ENCODE measurements at places on chromosomes 16 and 17.

DNA sequence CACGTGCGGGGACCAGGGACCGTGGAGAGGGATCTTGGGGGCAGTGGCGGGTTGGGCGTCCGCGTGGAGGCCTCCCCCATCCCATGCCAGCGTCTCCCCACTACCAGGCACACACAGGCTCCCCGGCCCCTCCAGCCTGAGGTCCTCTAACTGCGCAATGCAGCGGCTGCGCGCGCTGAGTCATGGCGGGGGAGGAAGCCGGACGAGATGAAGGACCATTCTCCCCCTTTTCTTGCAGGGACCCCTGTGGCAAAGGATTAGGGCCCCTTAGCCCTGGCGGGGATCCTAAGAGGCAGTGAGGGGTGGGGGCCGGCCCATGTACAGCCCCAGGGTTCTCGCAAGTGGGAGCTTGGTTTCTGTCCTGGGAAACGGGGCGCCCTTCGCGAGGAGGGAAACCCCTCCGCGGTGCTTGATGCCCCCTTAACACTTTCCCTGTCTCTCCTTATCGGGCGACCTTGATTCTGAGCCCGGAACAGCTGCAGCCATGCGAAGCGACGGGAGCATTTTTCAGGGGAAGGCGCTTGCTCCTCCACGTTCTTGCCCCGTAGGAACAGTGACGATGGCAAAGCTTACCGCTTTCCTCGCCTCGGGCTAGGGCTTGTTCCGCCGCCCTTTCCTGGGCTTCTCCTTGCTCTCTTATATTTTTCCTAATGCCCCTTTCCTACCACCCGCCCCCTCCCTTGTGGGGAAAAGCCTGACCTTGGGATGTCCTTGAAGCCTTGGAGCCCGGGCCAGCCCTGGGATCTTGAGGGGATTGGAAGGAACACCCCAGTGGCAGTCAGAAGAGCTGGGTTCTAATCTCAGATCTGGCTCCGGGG is 592 bp downstream of the ALDOA start:
- no peak for DNase-seq

DNA sequence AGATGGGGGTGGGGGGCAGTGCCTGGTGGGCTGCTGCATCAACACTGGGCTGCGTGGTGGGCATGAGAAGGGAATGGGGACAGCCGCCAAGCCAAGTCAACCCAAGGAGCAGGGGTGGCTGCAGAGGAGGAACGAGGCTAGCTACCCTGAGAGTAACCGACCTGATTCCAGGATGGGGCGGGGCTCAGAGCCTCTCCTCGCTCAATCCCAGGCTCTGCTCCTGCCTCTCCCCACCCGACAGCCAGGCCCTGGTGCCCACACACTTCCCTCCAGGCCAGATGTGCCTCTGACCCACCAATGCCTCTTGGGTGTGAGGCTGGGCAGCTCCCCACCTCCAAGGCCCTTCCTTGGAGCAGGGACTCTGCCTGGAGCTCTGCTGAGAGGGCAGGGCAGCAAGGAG is 2.7 kb downstream of the NPTX1 start:
- DNase-seq: no peak

DNA sequence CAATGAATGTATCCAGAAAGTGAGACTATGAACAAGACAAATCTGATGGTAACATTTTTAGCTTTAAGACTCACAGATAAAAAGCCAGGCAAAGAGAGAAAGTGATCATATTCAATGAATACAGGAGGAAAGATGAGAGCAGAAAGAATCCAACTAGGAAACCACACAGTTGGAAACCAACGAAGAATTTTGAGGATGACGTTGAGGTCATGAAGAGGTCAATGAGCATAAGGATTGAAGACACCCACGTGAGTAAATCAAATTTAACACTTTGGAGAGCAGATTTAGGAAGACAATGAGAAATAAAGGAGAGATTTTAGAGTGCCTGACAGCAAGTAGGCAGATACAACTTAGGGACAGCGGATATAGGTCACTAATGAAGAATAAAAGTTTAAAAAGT is 948.1 kb downstream of the KCNJ2 start:
- no peak for DNase-seq

DNA sequence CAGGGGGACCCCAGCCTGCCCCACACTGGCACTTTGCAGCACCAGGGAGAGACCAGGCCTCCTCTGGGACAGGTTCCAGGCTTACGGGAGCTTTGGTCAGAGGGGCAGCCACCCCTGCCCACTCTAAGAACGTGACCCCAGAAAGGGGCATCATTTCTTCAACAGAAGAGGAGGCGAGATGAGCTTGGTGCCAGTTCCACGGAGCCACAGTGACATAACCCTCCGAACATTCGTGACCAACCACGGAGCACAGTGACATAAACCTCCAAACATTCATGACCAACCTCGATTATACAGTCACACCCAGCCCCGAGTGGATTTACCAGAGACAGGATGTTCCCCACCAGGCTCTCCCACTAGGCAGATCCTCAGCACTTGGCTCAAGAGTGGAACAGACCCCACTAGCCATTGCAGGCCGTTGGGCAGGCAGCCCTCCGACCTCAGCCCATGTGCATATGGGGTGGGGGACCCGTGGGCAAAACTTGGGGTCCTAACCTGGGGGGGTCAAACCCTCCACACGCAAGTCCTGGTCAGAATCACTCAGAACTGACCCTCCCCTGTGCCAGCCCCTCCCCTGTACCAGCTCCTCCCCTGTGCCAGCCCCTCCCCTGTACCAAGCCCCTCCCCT is 112.9 kb downstream of the METRNL start:
- DNase-seq: no peak

GRCh38 chr16:76940251-76940650 is 250.7 kb upstream of the MON1B start:
- no peak for DNase-seq

- no peak for DNase-seq
Measured at GRCh38 chr16:24367186-24367710, 111.1 kb downstream of the CACNG3 start.

DNA sequence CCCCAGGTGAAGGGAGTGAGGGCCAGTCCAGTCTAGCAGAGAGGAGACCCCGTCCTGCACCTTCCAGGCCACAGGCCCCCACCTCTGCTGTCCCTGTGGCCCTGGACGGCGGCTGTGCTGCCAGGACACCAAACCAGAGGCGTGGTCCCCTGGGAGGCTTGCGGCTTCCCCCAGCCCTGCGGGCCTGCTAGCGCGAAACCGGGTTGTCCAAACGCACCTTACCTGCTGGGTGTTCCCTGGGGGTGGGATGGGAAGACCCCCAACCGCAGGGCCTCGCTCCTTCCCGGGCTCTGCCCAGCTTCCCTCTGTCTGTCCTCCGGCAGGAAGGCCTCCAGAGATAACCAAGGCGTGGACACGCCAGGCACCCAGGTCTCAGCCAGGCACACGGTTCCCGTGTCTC is 19.6 kb upstream of the CACNA1H start:
- DNase-seq: no peak

DNA sequence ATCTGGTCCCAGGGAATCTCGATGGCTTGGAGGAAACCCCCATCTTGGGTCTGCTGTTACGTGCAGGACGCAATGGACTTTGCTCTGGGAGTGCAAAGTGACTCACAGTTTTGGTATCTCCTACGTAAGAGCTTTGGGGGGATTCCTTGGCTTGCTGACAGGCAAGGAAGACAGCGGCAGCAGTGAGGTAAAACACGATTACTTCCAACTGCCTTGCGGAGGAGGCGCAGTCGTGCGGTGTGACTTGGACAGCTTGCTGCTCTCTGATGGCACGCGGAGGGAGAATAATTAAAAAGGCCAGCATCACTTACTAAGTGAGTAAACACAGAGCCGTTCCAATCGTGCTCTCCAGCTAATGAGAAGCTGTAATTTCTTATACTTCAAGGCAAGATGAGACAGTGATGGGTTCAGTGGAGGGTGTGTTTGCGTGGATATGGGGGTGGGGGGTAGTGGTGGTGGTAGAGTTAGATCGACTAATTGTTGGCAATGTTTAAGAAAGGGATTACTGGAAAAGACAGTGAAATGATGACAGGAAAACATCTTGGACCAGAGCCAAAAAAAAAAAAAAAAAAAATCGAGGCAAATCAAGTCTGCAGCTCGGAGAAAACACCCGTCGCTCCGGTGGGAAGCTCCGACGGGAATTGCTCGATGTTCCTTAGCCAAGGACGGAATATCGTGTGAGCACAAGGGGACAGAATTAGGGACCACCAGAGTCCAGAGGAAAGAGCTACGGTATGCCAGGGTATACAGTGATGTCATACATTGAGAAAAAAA is 184.8 kb upstream of the ZFHX3 start:
- DNase-seq: peak; percentile 39

DNA sequence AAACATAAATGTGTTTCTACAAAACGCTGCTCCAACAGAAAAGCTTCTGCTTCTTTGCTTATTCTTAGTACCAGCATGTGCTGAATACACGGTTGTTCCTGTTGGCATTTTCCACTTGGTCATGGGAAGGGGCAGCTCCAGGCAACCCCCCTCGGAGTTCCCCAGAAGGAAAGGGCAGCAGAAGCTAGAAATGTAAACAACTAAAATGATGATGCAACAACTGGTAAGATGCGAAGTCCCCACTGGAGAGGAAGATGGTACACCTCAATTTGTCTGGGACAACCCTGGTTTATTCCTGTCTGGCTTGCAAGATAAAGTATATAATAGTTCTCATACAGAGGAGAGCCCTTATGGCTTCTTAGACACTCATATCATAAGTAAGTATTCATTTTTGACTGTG is 9.2 kb upstream of the CCL13 start:
- DNase-seq: no peak

- no peak for DNase-seq
Measured at GRCh38 chr17:83147280-83147679, 67.9 kb downstream of the METRNL start.

- peak; percentile 37 for DNase-seq
Measured at GRCh38 chr17:73030501-73030921, 62.0 kb downstream of the SLC39A11 start.

- no peak for DNase-seq
Measured at GRCh38 chr17:50583641-50584040, 23.1 kb downstream of the CACNA1G start.

DNA sequence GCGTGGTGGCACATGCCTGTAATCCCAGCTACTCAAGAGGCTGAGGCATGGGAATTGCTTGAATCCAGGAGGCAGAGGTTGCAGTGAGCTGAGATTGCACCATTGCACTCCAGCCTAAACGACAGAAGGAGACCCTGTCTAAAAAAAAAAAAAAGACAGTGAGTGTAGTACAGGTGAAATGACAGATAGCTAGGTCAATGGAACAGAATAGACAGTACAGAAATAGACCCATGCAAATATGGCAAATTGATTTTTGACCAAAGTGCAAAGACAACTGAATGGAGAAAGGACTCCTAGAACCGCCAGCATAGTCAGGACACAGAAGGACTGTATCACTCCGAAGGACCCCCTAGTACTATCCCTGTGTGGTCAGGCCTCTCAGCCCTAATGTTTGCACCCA is 16.6 kb upstream of the PYY start:
- DNase-seq: no peak

DNA sequence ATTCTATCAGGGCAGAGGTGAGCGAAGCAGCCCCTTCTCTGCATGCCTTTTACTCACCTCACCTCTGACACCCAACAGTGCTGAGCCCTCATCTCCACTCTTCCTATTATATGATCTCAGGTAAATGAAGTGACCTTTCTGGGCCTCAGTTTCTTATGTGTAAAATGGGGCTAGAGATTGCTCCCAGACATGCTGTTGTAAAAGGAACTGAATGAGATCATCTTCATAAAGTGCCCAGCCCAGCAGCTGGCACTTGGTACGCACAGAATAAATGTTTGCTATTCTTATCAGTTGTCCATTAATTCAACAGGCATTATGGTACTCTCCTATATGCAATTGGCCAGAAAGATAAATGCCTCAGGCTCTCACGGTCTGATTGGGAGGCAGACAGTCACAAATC is 4.5 kb upstream of the GALK1 start:
- no peak for DNase-seq

DNA sequence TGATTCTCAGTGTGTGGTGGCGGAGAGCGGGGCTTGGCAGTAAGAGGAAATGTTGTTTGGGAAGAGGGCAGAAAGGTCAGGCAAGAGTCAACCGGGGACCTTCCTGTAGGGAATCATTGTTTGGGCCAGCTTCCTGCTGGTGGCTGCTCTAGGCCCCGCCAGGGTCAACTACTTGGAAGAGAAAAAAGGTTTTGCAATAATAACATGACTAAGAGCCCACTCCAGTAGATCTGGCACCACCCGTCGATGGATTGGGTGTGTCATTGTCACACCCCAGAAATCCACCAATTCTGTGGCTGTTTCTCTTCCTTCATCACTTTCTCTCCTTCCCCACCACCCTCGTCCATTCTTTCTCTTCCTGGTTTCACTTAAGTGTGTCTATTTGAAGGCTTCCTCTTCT is 4.2 kb upstream of the KRT24 start:
- DNase-seq: no peak

DNA sequence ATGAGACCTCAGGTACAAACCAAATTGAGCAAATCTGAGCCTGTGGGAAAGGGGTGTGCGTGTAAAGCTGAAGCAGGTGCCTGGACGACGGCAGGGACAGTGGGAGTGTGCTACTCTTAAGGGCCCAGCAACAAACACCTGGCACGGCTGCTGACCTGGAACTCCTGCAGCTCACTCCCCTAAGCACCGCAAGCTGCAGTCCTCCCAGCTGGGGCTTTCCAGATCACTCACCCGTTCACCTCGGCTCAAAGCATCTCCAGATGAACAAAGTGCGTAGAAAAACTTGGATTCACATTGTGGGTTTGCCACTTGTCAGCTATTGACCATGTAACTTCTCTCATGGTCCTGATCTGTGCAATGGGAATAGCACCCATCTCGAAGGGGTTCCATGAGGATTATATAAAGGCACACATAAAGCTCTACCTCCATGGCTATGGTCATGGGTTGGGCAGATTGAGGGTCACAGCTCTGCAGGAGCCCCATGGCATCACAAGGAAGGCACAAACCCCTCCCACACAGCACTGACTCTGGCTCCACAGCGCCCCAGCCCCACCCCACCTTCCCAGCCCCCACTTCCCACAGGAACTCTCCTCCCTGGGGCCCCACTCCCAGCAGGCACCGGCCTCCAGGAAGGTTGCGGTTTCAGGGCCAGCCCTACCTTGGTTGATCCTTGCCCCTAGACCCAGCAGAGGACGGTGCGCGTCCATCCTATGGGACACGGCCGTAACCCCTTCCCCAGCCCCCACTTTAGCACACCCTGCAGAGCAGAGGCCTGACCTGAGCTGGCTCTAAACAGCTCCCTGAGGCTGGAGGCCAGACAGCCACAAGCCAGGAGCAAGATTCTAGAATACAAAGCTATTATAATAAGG is 21.9 kb downstream of the ST3GAL2 start:
- no peak for DNase-seq

- no peak for DNase-seq
Measured at GRCh38 chr16:11180489-11180888, 75.5 kb downstream of the SOCS1 start.

Measured in globus pallidus (tissue), 1 donor.